ENCODE measurements at places on chromosomes 7 and 10. TPM values are rescaled to one million over a fixed set of nuclear protein-coding genes. Genes with fewer than 3 reads are reported as not detected.
A peak's percentile ranks its signal among the peaks of the same experiment; 100 is the strongest.

- no peak overlapping the region for H3K4me3 ChIP-seq
- H3K36me3 ChIP-seq = no peaks in the 10 kb centered on the region
- peaks cover 4% of the 10 kb centered on the region for H3K4me1 ChIP-seq
- DNase-seq = no peak
- H3K27me3 ChIP-seq = no peaks in the 10 kb centered on the region
Measured at GRCh38 chr10:29377333-29377961, 88.6 kb downstream of the LYZL1 start.

The GOLGA7B gene
- not detected for total RNA-seq

GRCh38 chr10:122980209-122981065, at the start of gene PSTK:
Gene PSTK, plus strand, starts transcription at chr10:122980401. Its CDS starts 79 bp downstream, at chr10:122980480.
- H3K27me3 ChIP-seq = no peaks in the 10 kb centered on the region
- H3K4me3 ChIP-seq = peak within 1 kb of the TSS; percentile 97
- peak; percentile 97 for DNase-seq
- peak within 1 kb of the TSS; percentile 88 for H3K27ac ChIP-seq

GRCh38 chr7:69412331-69413146, 185.7 kb upstream of the AUTS2 start:
- no peaks in the 10 kb centered on the region for H3K27me3 ChIP-seq
- H3K36me3 ChIP-seq = no peaks in the 10 kb centered on the region
- no peak overlapping the region for H3K4me3 ChIP-seq
- no peak overlapping the region for H3K27ac ChIP-seq
- no peak for DNase-seq
- no peaks in the 10 kb centered on the region for H3K4me1 ChIP-seq

DNA sequence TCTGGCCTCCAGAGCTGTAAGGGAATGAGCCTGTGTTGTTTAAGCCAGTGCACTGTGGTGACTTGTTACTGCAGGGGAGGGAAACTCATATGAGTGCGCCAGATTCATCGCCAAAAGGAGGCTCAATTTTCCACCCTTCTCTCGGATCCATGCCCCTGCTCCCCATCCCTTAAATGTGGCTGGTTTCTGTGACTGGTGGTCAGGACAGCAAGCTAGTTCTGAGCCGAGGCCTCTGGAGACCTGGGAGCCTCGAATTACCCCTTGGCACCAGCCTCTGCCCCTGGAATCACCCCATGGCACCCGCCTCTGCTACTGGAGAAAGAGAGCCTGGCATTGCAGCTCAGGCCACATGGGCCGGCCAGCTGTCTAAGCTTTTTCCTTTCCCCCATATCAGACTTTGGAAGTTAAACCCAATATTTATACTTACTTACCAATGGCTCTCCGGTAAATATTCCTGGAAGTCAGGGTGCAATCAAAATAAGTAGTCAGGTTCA, 39.9 kb upstream of the RBM33 start:
- no peaks in the 10 kb centered on the region for H3K36me3 ChIP-seq
- peaks cover 11% of the 10 kb centered on the region for H3K27me3 ChIP-seq
- no peaks in the 10 kb centered on the region for H3K4me1 ChIP-seq
- no peak overlapping the region for H3K27ac ChIP-seq
- no peak overlapping the region for H3K4me3 ChIP-seq
